DMS53 (cell line): ENCODE measurements at places on chromosomes 2 and 18.

DNA sequence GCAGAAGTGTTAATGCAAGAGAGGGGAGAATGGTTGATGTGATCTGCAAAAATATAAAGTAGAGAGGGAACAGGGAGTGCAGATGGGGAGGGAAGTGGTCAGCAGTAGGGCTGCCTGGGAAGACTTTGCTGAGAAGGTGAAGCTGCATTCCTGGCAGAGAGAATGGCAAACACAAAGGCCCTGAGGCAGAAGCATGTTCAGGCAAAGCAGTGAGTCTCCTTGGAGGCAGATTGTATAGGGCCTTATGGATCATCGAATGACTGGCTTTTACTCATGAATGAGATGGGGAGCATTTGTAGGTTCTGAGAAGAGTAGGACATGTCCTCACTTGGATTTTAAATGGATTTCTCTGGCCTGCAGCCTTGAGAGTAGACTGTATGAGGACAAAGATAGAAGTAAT is 9.5 kb downstream of the ITGA6 start:
- DNase-seq: no peak

GRCh38 chr2:11397513-11397912 is 53.1 kb upstream of the ROCK2 start:
- DNase-seq: no peak

DNA sequence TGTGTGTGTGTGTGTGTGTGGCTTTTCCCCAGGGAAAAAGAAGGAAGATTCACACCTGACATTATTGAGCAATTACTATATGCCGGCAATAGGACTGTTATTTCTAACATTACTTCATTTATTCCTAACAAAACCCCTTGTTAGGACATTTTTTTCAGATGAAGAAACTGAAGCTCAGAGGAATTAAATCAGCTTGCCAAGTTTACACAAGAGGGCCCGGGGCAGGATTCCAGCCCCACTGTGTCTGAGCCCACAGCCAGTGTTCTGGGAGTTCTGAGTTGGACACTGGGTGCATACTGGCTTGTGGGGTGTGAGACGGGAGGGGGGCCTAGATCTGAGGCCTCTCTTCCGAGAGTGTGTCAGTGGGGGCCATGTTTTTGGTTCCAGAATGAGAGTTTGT is 9.9 kb downstream of the TOGARAM2 start:
- no peak for DNase-seq

GRCh38 chr18:33755931-33756560 is 178.0 kb downstream of the ASXL3 start:
- peak; percentile 98 for DNase-seq

DNA sequence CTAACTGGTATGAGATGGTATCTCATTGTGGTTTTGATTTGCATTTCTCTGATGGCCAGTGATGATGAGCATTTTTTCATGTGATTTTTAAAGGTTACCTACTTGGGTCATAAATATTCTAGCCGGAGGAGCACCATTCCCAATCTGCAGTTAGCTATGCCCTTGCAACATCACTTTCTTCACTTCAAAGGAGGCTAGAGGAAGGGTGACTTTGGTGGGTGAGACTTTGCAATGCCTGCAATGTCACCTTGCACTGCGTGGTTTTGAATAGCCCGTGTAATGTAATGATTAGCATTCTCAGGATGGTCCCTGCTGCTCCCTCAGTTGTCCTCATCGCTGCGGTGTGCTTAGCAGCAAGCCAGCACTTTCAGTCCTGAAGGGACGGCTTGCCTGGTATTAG is 56.1 kb upstream of the CHRNA1 start:
- DNase-seq: no peak

- no peak for DNase-seq
These were observed 252.4 kb upstream of the SPOPL start for GRCh38 chr2:138249207-138249606.

- DNase-seq: peak; percentile 88
These were observed 146.7 kb downstream of the PARD3B start for GRCh38 chr2:204691911-204692510.

- DNase-seq: peak; percentile 68
These were observed 104.2 kb downstream of the SPTBN1 start for GRCh38 chr2:54560146-54560881.

GRCh38 chr2:85628658-85629057 is 12.7 kb downstream of the USP39 start:
- DNase-seq: no peak

GRCh38 chr2:109208951-109209335 is 79.9 kb downstream of the SH3RF3 start:
- DNase-seq: no peak
